Bone marrow (tissue), 2 donors: ENCODE measurements at places on chromosomes 4 and X.

GRCh38 chr4:105679186-105679585 lies 29.3 kb downstream of the INTS12 start:
- no peak for DNase-seq

DNA sequence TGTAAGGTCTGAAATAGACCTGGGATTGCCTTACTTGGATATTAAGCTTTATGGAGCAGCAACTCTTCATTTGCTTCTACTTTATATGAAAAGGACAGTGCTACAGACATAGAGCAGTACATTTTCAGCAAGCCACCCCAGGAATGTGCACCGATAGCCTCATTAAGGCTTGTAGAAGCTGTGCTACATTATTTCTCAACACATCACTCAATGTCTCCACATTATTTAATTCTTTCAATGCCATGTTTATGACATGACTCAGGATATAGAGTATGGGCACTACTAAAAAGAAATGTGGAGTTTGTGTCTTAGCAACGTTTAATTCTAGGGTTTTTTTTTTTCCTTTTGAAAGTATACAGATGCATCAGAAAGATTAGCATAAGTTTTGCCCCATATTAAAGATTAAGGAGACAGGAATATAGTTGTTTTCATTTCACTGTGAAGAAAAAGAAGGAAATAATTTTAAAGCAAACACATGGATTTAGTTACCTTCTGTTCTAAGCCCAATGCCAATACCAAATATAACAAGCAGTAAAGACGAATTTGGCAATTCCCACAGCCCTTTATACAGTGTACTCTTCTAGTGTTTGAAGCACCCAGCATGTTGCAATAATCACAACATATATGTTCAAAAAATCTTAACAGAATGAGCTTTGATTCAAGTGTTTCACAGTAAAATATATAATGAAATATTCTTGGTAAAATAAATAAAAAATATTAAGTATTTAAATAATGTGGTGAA lies 2140.1 kb upstream of the AGA start:
- DNase-seq = no peak

DNA sequence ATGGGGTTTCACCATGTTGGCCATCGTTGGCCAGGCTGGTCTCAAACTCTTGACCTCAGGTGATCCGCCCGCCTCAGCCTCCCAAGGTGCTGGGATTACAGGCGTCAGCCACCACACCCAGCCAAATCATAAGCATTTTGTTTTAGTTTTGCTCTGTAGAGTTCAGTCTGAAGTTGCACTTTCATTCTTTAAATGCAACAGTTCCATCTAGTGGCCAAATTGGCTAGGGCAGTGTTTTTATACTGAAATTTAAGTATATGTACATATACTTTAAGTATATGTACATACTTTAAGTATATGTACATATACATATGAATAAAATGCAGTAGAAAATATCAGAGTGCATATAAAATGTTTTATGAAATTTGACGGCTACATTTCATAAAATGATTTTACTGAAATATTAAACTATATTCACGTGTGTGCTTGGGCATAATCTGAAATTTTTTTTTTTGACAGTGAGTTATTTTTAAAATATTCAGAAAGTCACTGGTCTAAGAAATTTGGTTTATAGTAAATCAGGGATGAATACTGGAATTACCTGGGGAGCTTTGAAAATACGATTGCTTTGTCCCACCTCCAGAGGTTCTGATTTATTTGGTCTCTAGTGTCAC lies 145.5 kb downstream of the NWD2 start:
- DNase-seq = no peak

DNA sequence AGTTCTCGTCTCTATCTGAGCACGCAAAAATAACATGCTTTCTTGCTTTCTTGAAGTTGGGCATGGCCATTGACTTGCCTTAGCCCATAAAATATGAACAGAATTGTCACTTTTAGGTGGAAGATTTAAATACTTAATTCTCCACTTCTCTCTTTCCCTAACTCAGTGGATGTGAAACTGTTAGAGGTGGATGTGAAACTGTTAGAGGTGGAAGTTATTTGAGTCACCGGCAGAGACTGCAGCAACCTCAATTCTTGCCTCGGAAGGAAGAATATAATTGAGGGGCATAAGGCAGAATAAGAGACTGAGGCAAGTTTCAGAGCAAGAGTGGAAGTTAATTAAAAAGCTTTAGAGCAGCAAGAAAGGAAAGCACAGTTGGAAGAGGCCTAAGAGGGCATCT lies 2.8 kb upstream of the PARM1 start:
- DNase-seq = no peak
